ENCODE measurements at places on chromosomes 2 and 18.

- no peak for DNase-seq
Measured at GRCh38 chr2:149954981-149955600, 367.5 kb upstream of the MMADHC start.

GRCh38 chr2:30629866-30630265 is 177.4 kb downstream of the CAPN13 start:
- DNase-seq: no peak

DNA sequence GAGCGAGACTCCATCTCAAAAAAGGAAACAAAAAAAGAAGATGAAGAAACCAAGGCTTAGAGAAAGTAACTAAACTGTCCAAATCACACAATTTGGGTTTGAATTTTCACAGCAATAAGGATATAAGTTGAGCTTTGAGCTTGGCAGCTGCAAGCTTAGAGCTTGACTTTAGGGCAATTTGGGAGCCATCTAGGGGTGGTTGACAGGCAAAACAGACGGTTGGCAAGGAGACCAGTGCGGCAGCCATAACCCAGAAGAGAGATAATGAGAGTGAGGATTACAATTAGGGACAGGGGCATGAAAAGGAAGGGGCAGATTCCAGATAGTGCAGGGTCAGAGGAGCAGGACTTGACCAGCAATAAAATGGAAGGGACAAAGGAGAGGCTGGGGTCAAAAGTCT is 382.2 kb upstream of the HNRNPA3 start:
- DNase-seq: no peak

DNA sequence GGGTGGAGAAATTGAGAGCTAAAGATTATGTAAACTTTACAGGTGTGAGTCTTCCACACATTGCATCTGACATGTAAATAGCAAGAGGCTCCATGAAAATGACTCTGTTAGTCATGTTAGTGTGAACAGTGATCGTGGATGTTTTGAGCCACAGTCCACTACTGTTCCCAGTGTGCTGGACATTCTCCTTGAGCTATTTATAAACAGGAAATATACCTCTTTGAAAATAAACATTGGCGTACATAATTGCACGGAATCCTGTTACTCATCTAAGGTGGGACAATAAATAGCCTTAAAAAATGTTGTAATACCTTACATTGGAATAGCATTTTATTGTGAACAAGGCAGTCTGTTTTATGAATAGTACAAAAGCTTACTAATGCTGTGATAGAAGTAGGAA is 37.0 kb downstream of the LIMS1 start:
- DNase-seq: no peak

GRCh38 chr18:62089174-62089573 is 97.7 kb downstream of the PIGN start:
- no peak for DNase-seq

GRCh38 chr2:144159240-144159639 is 360.7 kb downstream of the ZEB2 start:
- DNase-seq: no peak

- peak; percentile 8 for DNase-seq
Measured at GRCh38 chr2:69385443-69386151, 1.4 kb downstream of the GFPT1 start.

DNA sequence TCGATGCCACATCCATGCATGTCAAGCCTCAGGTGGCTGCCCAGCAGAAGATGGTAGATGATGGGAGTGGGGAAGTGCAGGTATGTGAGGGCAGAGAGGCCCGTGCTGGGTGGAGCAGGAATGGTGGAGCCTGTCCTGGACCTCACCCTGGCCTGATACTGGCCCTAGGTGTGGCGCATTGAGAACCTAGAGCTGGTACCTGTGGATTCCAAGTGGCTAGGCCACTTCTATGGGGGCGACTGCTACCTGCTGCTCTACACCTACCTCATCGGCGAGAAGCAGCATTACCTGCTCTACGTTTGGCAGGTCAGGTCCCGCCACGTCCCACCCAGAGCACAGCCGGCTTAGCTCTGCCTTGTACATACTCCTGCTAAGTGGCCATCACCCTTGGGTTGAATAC is 13.0 kb downstream of the VIL1 start:
- DNase-seq: no peak

- no peak for DNase-seq
Measured at GRCh38 chr2:160399880-160400279, 93.7 kb downstream of the RBMS1 start.

DNA sequence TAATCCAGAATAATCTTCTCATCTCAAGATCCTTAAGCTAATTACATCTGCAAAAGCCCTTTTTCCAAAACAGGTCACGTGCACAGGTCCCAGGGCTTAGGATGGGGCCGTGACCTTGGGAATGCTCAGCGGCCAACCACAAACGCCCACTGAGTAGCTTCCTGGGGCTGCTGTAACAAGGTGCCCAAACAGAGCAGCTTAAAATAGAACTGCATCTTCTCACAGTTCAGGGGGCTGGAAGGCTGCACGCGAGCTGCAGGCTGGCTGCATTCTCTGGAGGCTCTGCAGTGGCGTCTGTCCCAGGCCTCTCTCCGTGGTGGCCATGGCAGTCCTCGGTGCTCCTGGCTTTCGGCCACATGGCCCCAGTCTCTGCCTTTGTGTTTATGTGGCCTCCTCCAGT is 31.9 kb downstream of the ADI1 start:
- DNase-seq: no peak

DNA sequence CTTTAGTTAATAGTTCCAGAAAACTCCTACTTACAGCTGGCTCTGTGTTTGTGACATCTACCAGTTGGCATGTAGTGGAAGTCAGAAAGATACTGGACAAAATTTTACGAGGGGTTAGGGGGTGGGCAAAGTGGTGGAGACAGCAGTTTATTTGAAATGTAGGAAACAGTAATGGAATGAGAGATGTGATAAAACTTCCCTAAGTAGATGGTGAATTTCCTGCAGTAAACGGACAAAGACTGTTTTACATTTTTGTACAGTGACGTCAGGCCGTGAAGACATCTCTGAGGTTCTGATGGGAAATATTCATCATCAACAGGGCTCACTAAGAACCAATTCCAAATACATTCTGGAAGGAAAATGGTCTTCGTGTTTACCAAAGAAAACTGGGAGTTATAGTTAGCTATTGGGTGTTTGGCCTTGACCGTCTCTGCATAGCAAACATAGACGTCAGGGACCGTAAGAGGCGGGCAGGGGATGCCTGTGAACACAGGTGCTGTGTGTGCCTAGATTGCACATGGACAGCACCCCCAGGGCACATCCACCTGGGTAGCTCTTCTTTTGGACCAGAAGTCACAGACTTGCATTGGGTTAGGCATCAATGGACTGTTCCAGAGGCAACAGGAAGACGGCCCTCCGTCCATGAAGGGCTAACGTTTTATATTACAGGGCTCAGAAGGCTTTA is 131.5 kb downstream of the ZNF516 start:
- DNase-seq: no peak

DNA sequence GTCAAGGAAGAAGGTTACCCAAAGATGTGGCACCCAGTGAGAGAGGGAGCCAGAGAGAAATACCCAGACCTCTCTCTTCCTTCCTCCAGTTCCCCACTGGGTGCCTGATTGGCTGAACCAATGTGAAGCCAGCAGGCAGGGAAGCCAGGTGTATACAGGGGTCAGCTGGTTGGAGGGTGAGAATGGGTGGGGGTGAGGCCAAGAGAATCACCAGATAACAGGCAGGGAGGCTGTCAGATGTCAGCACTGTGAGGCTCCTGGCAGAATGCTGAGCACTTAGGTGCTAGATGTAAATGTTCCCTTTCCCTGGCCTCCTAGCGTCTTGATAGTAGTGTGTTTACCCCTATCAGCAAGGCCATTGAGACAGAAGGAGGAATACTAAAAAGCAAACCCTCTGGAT is 104.0 kb upstream of the MGAT5 start:
- DNase-seq: no peak

DNA sequence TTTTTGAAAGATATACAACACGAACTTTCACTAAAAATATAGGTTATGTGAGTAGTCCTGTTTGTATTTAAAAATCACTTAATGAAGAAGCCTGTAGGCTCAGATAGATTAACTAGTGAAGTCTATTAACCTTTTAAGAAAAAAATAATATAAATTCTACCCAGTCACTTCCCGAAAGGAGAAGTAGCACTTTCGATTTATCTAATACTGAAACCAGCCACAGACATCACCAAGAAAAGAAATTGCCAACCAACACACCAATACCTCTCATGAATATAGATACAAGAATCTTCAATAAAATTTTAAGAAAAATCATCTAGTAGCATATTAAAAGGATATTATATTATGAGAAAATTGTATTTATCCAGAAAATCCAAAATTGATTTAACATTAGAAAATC is 160.5 kb downstream of the GALNT13 start:
- no peak for DNase-seq

DNA sequence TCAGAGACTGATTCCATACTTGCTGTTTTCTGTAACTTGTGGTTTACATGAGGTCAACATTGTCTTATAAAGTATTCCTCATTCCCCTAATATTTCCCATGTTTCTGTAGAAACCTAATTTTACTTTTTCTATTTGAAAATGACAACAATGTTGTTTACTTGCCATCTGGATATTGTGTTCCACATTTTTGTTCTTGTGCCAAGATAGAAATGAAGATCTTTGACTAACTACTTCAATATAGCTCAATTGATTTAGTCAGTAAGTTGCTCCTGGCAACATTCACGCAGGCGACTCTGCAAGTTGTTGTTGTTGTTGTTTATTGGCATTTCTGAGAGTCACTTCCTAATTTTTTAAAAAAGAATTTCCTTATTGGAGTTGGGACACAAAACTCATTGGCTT is 69.5 kb downstream of the CAVIN2 start:
- DNase-seq: no peak

GRCh38 chr2:49105506-49105905 is 48.8 kb downstream of the FSHR start:
- no peak for DNase-seq

DNA sequence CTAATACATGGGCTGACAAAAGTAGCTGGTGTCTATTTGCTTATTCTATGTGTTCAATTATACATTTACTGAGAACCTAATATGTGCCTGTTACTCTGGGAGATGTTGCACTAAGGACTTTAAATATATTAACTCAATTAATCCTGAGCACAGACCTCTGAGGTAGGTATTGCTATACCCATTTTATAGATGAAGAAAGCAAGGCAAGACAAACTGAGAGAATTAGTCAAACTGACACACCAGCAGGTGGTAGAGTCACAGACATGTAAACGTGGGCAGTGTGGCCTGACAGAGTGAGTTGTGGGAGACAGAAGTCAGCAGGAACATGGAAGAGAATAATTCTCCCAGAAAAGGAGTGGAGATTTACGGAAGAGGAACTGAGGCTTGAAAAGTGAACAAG is 428.9 kb downstream of the LPIN1 start:
- DNase-seq: no peak

- peak; percentile 34 for DNase-seq
Measured at GRCh38 chr18:23662309-23663263, at the start of gene ANKRD29. Gene ANKRD29, minus strand, starts transcription at chr18:23662911. Its CDS starts 181 bp downstream, at chr18:23662730.

All from suppressor macrophage treated with lipopolysaccharide for 4 hours (primary cell).